ENCODE measurements at places on chromosomes 1 and 21. TPM values are rescaled to one million over a fixed set of nuclear protein-coding genes. Genes with fewer than 3 reads are reported as not detected.

DNA sequence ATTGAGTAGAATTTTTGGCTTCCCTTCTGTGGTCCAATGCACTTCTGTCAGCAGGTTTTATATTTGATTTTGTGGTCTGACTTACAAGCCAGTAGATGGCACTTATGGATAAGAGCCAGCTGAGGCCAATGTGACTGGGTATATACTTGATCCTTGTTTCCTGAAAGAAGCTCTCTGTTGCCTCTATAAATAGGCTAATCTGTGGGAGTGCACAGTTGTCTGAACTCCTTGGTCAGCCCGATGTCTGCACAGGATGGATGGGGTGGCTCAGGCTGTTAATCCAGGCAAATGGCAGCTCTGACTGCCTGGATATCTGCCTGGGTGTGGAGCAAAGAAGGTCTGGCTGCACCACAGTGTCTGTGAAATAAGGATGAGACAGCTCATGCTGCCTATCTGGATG, 1183.7 kb upstream of the PRMT6 start:
- no peak overlapping the region for H3K27ac ChIP-seq
- DNase-seq, result no peak
- H3K4me3 ChIP-seq, result no peak overlapping the region

DNA sequence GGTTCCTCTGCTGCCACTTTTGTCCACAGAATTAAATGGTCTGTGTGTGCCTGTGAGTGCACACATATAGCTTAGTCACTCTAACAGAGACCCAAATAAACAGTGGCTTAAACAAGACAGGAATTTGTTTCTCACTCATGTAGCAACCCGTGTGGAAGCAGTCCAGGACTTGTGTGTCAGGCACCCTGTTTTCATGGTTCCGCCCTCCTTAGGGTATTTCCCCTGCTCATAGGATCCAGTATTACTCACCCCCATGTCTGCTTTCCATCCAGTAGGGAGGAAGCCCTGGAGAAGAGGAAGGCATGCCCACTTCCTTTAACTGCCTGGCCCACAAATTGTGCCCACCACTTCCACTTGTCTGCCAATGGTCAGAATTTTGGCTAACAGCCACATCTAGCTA, 41.3 kb upstream of the TACSTD2 start:
- no peak overlapping the region for H3K4me3 ChIP-seq
- DNase-seq, result no peak
- no peaks in the 10 kb centered on the region for H3K4me1 ChIP-seq

DNA sequence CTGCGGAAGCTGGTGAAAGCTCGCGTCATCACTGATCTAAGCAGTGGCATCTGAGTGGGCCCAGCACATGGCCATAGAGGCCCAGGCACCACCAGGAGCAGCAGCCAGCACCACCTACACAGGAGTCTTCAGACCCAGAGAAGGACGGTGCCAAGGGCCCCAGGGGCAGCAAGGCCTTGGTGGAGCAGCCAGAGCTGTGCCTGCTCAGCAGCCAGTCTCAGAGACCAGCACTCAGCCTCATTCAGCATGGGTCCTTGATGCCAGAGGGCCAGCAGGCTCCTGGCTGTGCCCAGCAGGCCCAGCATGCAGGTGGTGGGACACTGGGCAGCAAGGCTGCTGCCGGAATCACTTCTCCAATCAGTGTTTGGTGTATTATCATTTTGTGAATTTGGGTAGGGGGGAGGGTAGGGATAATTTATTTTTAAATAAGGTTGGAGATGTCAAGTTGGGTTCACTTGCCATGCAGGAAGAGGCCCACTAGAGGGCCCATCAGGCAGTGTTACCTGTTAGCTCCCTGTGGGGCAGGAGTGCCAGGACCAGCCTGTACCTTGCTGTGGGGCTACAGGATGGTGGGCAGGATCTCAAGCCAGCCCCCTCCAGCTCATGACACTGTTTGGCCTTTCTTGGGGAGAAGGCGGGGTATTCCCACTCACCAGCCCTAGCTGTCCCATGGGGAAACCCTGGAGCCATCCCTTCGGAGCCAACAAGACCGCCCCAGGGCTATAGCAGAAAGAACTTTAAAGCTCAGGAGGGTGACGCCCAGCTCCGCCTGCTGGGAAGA, 3.2 kb upstream of the ARTN start:
- peaks cover 12% of the 10 kb centered on the region for H3K4me1 ChIP-seq
- DNase-seq, result no peak
- peaks cover 8% of the 10 kb centered on the region for H3K36me3 ChIP-seq
- H3K27me3 ChIP-seq, result peaks cover 19% of the 10 kb centered on the region
- H3K27ac ChIP-seq, result no peak overlapping the region

GRCh38 chr1:201279313-201279712, 4.0 kb upstream of the PKP1 start:
- H3K4me1 ChIP-seq, result peaks cover 2% of the 10 kb centered on the region
- H3K4me3 ChIP-seq, result no peak overlapping the region
- H3K27ac ChIP-seq, result no peak overlapping the region

DNA sequence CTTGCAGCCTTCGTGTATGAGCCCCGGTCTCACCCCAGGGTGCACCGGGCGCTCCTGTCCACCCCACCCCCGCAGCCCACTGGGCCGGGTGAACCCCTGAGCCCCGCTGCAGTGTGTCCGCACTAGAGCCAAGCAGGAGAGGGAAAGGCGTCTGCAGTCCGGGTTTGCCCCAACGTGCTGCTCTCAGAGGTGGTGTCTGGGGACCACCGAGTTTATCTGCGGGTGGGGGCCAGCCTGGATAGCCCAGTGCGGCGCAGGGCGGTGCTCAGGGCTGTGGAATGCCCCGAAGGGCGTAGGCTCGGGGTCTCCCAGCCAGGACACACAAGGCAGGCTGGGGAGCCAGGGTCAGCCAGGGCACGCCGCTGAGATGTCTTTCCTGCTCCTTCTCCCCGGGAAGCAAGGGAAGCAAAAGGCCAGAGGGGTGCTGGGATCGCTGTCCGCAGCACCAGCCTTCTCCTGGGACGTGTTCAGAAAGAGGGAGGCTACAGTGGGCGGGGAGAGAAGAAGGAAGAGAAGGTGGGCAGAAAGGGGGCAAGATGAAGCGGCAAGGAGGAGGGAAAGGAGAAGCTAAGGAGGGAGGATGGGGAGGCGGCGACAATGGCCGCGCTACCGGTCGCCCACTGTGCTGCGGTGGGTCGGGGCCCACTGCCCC, 56.6 kb downstream of the MAB21L3 start:
- peaks cover 11% of the 10 kb centered on the region for H3K4me1 ChIP-seq
- H3K4me3 ChIP-seq, result peak overlapping the region; percentile 83
- H3K27ac ChIP-seq, result peak overlapping the region; percentile 26
- H3K36me3 ChIP-seq, result no peaks in the 10 kb centered on the region
- DNase-seq, result no peak

GRCh38 chr1:203813581-203814341, 18.3 kb downstream of the ZBED6 start:
- peaks cover 10% of the 10 kb centered on the region for H3K4me1 ChIP-seq
- DNase-seq, result no peak
- H3K27me3 ChIP-seq, result no peaks in the 10 kb centered on the region

DNA sequence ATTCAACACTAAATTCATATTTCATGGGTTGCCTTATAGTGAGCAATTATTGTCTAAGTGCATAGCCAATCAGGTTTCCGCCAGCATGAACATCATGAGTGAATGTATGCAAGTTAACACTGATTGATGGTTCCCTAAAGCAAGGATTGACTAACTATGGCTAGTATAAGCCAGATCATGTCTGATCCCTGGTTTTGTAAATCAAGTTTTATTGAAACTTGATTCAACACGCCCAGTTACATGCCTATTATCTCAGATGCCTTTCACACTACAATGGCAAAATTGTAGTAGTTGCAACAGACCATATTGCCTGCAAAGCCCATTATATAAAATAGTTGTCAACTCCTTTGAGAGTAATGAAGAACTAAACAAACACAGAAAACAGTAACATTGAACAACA, 1127.4 kb downstream of the NCAM2 start:
- DNase-seq, result no peak
- no peaks in the 10 kb centered on the region for H3K36me3 ChIP-seq
- H3K4me1 ChIP-seq, result no peaks in the 10 kb centered on the region
- H3K4me3 ChIP-seq, result no peak overlapping the region
- H3K27ac ChIP-seq, result no peak overlapping the region

DNA sequence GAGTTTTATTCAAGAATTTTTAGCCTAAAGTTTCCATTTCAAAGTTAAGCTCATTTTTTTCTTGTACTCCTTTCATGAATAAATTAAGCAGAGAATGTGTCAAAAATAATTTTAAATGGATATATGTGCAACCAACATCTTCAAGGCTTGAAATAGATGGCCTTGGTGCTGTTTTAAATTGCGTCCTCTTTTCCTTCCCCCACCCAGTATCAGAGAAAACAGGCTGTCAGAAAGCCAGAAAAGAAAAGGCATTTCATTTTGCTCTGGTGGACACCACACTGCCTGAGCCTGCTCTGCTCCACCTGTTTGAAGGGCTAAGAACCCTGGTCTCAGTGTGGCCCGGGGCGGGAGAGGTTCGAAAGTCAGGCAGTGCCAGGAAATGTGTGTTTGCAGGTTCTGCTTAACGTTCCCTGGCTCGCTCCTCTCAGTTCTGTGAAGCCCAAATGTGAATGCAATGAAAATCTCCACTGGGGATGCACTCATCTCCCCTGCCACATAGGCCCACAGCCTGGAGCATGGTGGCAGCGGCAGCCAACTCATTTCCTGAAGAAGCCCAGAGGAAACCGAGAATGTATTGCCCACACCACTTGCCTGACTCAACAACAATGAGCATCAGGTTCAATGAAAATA, 134.4 kb downstream of the SDCCAG8 start:
- H3K27me3 ChIP-seq, result no peaks in the 10 kb centered on the region
- H3K27ac ChIP-seq, result no peak overlapping the region
- no peaks in the 10 kb centered on the region for H3K4me1 ChIP-seq
- no peak for DNase-seq
- H3K4me3 ChIP-seq, result no peak overlapping the region
- peaks cover 10% of the 10 kb centered on the region for H3K36me3 ChIP-seq

Gene HSD11B1
- not detected for total RNA-seq

Gene PDPN
- total RNA-seq, result not detected

All from activated B cell treated with CpG ODN at 0.5 μM for 24 hours (primary cell).